Calu3 (cell line): ENCODE measurements at places on chromosomes 4 and X. TPM values are rescaled to one million over a fixed set of nuclear protein-coding genes. Genes with fewer than 3 reads are reported as not detected.
A peak's percentile ranks its signal among the peaks of the same experiment; 100 is the strongest.

DNA sequence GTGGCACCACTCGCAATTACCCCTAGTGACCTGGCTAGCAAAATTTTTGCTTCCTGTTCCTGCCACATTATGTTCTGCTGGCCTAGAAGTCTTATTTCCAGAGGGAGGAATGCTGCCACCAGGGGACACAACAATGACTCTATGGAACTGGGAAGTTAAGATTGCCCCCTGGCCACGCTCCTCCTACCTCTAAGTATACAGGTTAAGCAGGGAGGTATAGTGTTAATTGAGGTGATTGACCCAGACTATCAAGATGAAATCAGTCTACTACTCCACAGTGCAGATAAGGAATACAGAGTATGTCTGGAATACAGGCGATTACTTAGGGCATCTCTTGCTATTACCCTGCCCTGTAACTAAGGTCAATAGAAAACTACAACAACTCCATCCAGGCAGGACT lies 48.8 kb upstream of the SMARCAD1 start:
- no peak for DNase-seq

DNA sequence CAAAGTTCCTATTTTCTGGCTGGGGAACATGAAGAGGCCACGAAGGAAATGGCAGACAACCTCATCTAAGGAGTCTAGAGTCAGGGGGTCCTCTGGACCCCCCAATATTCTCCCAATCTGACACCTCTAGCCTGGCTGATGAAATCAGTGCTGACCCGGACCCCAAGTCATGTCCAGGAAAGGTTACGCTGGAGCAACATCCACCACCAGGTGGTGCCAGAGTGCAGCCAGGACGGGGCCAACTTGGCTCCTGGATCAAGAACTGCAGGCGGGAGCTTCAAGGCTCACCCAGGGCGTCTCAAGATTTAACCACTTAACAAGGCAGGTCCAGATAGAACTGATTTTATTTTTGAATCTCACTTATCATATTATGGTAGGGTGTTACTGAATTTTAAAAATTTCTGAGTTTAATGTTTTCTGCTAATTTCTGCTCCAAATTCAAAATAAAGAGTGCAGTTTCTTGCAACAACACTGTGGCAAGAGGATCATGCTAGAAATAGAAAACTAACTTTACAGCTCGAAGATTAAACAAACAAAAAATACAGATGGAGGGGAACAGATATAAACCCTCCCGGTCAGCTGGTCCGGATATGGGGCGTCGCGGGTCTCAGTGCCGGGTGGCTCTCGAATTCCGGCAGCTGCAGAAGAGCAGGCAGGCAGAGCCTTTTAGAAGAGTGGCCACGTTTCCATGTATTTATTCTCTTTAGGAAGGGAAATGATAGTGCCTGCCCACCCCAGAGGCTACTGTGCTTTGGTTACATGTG lies 135.5 kb downstream of the AFAP1 start:
- DNase-seq = peak; percentile 81

DNA sequence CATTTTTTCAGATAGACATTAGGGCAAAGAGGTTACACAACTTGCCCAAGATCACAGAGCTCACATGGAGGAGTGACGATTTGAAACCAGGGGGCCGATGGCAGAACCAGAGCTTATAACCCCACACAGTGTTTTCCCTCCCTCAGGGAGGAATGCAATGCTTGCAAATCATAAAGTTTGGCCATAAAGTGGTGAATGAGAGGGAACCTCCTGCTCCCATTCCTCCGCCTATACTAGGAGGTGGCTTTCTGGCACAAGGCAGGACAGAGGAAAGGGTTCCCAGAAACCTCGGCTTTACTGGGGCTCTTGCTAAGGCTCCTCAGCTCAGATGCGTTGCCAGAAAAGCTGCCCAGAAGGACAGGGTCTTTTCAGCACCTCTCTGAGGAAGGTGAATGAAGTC lies 19.3 kb downstream of the TMEM154 start:
- DNase-seq = no peak

The FREM3 gene
- total RNA-seq = not detected in 2 replicates

The SSX4 gene
- total RNA-seq = not detected in 2 replicates

The SUPT20HL2 gene
- total RNA-seq = not detected in 2 replicates

- peak; percentile 68 for DNase-seq
These were observed at the start of gene FAT1 for GRCh38 chr4:186723292-186724057. Gene FAT1 (minus strand): TSS chr4:186723856. CDS start chr4:186709827, 14,029 bp downstream.

The CCNB3 gene
- 0.73 and 1.3 TPM in 2 replicates for total RNA-seq

The PDGFRA gene
- not detected in 2 replicates for total RNA-seq

DNA sequence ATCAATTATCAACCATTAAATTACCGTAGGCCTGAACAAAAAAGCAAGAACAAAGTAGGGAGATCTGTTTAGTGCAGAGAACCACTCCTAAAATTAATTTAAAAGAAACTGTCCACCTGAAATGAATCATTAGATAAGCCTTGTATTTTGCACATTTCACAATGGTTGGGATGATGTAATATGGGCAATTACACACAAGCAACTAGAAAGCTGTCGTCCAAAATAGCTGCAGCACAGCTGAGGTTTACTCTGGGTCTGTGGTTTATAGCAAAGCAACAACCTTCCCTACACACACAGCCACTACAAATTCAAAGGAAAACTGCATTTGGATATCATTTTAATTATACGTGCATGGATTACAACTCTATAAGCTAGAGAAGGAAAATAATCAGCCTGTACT lies 28.5 kb downstream of the PCDH19 start:
- no peak for DNase-seq

DNA sequence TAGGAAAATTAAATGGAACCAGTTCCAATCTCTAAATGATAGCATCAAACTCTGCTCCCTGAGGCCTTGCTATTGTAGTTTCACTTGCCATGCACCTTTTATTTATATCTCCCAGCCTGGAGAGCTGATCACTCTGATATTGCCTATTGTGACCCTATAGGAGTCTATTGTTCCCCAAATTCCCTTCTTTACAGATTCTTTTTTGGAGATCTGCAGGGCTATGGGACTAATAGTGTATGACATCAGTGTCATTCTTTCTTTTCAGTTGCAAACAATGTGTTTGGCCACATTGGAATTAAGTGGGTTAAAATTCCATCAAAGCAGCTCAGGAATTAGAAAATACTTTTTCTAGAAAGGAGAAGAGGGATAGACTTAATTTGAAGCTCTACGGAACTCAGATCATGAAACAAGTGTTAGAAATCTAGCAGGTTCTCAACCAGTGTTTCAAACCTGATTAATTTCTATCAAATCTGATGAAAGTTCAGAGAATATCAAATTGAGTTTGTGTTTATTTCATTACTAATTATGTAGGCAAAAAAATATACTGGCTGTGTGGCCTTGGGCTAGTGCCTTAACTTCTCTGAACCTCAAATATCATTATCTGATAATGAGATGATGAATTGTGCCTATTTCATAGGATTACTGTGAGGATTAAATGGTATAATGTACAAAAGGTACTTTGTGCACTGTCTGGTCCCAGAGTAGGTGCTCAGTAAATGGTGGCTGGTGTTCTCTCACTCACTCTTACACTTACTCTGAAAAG lies 71.4 kb downstream of the COL4A6 start:
- no peak for DNase-seq

- DNase-seq = no peak
These were observed 45.7 kb upstream of the AGA start for GRCh38 chr4:177487977-177488376.

The CSAG3 gene
- total RNA-seq = not detected in 2 replicates

GRCh38 chrX:133813971-133814370 lies 171.4 kb downstream of the GPC3 start:
- DNase-seq = no peak

GRCh38 chr4:93779228-93779627 lies 49.3 kb upstream of the ATOH1 start:
- no peak for DNase-seq

The ARAP2 gene
- total RNA-seq = 30.0 and 30.2 TPM in 2 replicates

- no peak for DNase-seq
These were observed 15.0 kb downstream of the TLR7 start for GRCh38 chrX:12881914-12882313.

The DCLK2 gene
- 0.15 and 0.31 TPM in 2 replicates for total RNA-seq

- no peak for DNase-seq
These were observed 31.9 kb downstream of the REPS2 start for GRCh38 chrX:16978193-16978984.

The SPANXD gene
- not detected in 2 replicates for total RNA-seq

The ZNF185 gene
- 24.3 and 25.2 TPM in 2 replicates for total RNA-seq

GRCh38 chr4:117957571-117957970 lies 76.7 kb upstream of the NDST3 start:
- no peak for DNase-seq

GRCh38 chr4:94960708-94961107 lies 203.0 kb downstream of the BMPR1B start:
- no peak for DNase-seq

- no peak for DNase-seq
These were observed 111.5 kb downstream of the NR3C2 start for GRCh38 chr4:148330724-148331123.

GRCh38 chr4:159071969-159072765 lies 30.7 kb upstream of the RAPGEF2 start:
- DNase-seq = no peak
